ENCODE measurements at places on chromosomes 7 and 10.

DNA sequence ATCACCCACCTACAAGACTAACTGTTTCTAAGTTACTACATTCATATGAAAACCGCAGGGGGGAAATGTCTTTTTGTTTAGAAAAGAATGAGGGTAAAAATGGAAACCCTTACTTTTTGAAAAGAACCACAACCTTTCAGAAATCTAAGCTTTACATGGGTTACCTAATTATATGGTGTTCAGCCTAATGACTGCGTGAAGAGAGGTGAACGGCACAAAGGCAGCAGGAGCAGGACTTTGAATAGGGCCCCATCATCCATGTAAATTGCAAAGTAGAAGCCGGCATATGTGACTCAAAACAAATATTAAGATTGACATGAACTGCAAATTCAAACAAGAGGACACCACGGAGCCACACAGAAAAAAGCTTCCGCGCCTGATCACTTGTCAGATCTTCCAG is 25.1 kb downstream of the NEBL start:
- DNase-seq = no peak

- no peak for DNase-seq
Observed at GRCh38 chr10:31574577-31574976, 255.6 kb downstream of the ZEB1 start.

DNA sequence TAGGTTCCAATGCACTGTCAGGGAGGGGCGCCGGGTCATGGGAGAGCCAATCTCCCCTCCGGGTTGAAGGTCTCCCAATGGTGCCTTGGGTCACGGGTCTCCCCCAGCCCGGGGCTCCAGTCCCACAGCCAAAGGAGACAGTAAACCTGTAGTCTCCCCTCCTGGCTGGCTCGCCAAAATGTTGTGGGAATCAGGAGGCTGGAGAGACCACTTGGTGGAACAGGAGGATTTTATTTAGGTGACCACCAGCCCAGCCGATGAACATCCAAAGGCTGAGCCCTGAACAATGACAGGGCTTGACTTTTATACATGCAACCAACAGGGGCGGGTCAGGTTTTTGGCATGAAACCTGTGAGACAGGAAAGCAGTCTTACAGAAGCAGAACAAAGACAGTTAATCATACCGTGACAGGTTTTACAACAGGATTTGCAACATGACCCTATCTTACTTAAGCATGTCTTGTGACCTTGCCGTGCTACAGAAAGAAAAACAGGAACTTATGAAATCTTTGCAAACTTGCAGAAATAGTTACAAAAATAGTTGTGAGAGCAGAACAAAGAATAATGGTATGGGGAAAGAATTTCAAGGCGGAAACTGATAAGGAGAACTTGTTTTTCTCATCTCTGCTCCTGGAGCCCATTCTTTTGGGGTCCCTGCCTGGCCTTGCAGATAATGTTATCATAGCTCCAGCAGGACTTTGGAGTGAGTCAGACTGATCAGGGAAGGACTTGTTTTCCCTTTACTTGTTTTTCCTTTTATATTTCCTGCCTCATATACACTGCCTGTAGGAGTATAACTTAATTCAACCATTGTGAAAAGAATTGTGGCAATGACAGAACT is 7.1 kb downstream of the ERV3-1 start:
- no peak for DNase-seq

DNA sequence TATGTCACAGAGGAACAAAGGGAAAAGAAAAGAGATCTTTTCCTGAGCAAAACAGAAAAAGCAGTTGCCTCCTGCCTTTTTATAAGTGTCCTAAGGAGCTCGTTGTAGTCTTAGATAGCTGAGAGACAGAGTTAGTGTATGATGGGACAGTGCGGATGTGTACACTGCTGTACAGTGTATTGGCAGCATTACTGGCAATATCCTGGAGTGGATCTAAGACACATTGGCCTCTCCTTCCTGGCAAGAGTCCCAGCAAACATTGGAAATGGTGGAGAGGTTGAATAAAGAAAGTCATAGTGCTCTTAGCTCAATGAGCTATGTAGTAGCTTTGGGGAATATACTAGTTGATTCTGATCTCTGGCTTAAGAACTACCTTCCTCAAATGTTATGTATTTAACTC is 22.7 kb downstream of the GARS1 start:
- DNase-seq = no peak

DNA sequence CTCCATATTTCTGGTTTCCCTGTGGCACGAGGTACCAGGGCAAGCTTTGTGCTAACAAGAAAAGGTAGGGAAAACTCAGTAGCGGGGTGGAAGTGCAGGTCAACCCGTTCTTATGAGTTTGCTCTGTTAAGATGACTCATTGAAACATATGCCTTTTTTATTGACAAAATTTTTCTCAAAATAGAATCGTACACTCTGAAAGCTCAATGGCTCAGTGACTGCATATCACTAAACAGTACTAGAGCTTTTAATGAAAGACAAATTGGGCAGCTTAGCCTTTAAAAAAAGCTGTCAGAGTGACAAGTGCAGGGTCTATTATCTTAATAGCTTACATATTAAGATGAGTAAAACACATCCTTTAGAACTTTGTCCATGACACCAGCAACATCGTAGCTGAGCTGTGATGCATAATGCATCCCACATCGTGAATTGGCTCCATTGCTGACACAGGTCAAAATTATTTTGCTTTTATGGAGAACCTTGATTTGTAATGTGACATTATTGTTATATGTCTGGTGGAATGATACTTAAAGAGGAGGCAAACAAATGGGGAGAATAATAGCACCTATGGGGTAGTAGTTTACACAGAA is 264.4 kb downstream of the ETV1 start:
- DNase-seq = no peak

DNA sequence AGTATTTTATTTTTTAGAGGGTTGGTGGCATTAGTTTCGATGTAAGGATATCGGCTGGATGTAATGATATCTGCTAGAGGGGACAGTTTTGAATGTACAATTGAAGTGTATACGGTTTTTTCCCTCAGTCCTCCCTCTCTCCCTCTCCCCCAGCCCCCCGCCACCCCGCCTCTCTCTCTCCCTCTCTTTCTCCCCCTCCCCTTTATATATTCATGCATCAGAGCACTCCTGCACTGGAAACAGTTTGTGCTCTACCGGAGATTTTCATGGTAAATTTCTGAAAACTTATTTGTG is 1.6 kb downstream of the GLCCI1 start:
- no peak for DNase-seq

- peak; percentile 81 for DNase-seq
Observed at GRCh38 chr10:103598654-103599115, 105.2 kb downstream of the NEURL1 start.

DNA sequence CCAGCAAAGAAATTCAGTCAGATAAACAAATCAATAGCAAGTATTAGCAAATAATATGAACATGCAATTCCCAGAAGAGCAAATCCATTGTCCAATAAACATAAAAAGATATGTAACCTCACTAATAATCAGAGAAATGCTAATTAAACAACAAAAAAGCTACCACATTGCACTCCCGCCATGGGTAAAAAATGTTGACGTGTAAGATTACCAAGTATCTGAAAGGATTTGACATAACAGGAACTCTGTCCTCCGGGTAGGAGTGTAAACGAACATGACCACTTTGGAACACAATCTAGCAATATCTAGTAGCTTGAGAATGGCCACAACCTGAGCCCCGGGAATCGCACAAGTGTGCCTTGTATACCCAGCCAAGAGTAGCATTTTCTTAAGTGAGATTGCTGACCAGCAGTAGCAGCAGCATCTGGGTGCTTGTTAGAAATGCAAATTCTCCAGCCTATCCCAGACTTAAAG is 31.6 kb downstream of the DYDC1 start:
- no peak for DNase-seq

DNA sequence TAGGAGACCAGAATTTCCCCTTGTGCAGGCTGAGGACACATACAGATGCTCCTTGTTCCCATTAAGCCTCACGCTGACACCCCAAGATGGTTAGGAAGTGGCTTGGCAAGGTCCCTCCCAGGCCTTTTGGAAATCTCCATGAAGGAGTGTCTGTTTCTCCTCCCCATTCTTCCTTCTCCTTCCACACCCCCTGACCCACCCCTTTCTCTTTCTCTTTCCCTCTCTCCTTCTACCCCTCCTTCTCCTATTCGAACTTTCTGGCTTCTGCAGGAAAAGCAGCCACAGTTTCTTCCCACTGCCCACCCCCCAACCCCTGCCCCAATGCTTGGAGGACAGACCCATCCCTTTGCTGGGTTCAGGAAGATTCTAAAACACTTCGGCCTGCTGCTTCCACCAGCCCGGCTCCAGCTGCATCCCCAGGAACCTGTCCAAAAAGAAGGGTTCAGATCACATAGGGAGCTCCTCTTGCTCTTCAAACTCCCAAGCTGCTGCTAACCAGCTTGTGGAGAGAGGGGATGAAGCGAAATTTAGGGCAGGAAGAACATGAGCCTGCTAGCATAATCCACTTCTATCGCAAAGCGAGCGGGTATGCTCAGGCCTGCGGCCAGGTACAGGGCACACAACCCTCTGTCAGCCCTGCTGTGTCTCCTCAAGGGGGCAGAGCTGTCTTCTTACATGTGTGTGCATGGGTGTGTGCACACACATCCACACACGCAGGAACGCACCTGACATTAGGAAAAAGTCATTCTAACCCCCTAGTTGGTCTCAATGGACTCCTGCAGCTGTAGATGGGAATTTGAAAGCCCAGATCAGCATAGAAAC is 80.4 kb downstream of the PPP1R3C start:
- no peak for DNase-seq

GRCh38 chr10:97060441-97061084 is 125.2 kb downstream of the SLIT1 start:
- DNase-seq = no peak

- DNase-seq = peak; percentile 53
Observed at GRCh38 chr10:26044141-26044749, 110.2 kb downstream of the MYO3A start.

DNA sequence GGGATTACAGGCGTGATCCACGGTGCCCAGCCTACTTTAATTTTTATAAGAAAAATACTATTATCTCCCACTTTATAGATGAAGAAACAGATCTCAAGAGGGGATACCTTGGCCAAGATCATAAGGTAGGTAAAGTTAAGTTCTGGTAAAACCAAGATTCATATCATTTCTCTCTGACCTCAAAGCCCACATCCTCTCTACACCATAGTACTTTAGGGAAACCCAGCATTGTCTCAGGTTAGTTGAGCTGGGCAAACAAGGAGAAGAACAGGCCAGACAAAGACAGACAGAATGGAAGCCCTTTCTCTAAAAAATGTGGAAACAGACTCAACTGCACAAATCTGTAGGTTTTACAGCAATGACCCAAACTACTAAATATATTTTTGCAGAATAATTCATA is 197.7 kb upstream of the FRMD4A start:
- DNase-seq = no peak

All from left hindlimb (tissue), 1 donor.